ENCODE measurements at places on chromosomes 16 and 17. TPM values are rescaled to one million over a fixed set of nuclear protein-coding genes. Genes with fewer than 3 reads are reported as not detected.

IGFALS gene
- not detected for total RNA-seq

C17orf100 gene
- total RNA-seq: 0.39 TPM

ATP2C2 gene
- not detected for total RNA-seq

KRT40 gene
- not detected for total RNA-seq

FA2H gene
- total RNA-seq: not detected

FUS gene
- 15.3 TPM for total RNA-seq
